ENCODE measurements at places on chromosomes 12 and 14.

DNA sequence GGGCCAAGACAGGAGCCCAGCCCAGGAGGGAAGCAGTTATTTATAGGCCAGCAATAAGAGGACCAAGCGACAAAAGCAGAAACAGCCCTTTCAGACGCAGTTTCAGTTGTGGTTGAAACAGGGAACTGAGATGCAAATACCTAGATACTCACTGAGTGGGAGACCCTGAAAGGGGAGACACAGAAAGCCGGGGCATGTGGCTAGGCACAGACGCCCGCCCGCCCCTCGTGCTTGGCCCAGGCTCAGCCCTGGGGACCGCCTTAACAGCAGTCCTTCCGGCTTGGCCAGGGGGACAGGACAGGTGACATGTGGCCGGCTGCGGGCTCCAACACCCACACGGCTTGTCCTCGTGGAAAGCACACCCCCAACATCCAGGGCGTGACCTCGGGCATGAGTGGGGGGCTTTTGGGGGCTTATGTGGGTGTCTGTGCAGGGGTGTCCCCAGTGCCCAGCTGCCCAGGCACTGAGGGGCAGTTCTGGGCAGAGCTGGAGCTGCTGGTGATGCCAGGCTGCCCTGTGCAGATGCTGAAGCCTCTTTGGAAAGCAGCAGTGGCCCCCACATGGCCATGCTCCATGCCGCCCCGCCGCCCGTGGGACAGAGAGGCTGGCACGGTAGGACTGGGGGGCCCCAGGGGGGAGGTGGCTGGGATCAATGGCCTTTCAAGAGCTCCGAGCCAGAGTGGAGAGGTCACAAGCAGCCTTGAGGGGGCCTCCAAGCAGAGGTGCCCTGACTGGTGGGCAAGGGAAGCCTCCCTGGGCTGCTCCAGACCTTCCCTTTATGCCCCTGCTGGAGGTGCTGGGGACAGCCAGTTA, 2.1 kb downstream of the PLD4 start:
- DNase-seq, result no peak

- DNase-seq, result no peak
These were observed 4.7 kb upstream of the COL2A1 start for GRCh38 chr12:48008950-48009349.

DNA sequence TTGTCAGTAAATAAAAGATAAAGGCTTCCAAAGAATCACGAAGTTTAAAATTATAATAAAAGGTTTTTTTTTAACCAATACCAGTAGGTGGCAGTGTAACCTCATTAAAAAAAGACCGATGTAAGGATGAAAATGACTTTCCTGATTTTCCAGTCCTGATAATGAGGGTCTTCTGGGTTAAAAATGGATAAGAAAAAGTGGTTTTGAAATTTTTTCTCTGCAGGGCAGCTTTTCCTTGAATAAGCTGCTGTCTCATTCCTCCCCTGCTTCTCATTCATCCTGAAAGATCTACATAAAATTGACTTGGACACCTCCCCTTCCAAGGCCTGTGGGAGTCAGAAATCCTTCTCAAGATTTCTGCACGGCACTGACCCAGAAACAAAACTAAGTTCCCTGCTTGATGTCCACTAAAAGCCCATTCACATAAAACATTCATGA, 58.9 kb upstream of the FBXO33 start:
- DNase-seq, result peak; percentile 8

DNA sequence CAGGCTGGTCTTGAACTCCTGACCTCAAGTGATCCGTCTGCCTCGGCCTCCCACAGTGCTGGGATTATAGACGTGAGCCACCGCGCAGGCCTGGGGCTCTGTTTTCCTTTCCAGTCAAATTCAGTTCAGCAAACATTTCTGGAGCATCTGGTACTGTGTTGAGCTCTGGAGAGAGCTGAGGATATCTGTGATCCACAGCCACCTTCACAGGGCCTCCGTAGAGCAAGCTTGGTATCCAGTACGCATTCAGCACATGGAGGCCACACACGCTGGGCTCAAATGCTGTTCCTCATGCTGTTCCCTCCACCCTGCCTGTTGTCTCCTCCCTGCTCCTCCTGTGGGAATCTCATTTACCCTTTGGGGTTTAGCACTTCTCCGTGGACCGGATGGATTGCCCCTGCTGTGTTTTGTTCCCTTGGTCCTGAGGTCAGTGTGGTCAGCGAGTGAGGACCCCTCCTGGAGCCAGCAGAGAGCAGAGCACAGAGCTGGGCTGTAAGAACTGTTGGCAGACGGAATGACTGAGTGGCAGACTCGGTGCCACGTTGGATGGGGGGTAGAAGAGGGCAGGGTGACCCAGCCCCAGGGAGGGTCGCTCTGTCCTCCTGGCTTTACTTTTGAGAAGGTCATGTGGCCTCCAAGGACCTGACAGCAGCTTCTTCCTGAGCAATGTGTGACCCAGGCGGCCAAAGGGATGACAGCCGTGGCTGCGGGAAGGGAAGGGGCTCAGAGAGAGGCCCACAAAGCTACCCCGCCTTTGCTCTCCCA, 891 bp downstream of the RPS6KL1 start:
- DNase-seq, result no peak

GRCh38 chr12:24560192-24560775, 388.6 kb downstream of the BCAT1 start:
- no peak for DNase-seq

DNA sequence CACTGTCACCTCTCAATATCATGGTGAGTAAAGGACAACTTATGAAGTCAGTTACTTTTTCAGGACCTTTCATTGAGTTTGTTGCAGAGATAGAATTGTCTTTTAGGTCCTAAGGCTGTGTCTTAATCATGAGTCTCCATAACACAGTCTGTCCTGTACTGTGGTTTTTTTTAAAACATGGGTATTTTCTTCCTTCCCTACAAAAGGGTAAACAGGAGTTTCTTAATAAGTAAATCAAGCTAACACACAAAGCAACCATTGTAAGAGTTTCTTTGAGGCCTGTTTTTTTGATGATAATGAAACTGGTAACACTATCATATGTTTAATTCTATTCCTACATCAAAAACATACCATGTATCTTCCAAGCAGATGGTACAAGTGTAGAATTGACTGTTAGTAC, 101.4 kb downstream of the PLEKHA5 start:
- no peak for DNase-seq

DNA sequence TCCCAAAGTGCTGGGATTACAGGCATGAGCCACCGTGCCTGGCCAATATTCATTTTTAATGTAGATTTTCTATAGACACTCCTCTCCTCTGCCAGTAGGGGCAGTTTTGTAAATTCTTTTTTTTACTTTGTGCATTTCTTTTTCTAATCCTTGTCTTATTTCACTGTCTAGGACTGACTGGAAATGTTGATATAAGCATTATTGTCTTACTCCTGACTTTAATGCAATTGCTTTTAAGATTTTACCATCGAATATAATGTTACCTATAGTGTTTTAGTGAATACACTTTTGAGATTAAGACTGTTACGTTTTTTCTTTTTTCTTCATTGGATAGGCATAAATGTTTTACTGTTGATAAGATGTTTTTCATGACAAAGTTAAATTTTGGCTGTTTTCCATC, 35.4 kb upstream of the EMP1 start:
- DNase-seq, result no peak

GRCh38 chr12:111443586-111443985, 37.9 kb downstream of the SH2B3 start:
- no peak for DNase-seq

- no peak for DNase-seq
These were observed 7.0 kb downstream of the MLF2 start for GRCh38 chr12:6745741-6746525.

- no peak for DNase-seq
These were observed 9.1 kb upstream of the RPAP3 start for GRCh38 chr12:47714826-47715386.

GRCh38 chr12:67758119-67758518, 109.6 kb downstream of the DYRK2 start:
- no peak for DNase-seq

GRCh38 chr12:109836916-109837315, 3.7 kb upstream of the TRPV4 start:
- no peak for DNase-seq

DNA sequence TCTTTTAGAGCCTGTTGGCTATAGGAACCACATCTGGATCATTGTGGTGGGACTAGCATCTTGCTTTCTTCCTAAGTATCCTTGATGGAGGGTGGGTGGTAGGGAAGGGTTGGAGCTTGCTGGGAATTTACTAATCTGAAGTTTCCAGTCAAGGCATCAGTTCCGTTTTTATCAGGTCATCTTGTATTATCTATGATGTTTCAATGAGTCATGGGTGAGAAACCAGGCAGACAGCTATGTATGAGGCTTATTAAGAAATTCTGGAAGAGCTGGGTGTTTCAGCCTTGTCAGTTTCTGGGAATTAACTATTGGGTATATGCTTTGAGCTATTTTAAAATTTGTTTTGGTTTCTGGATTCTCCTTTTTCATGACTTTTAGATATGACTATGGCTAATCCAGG, 11.3 kb downstream of the TSFM start:
- DNase-seq, result no peak

DNA sequence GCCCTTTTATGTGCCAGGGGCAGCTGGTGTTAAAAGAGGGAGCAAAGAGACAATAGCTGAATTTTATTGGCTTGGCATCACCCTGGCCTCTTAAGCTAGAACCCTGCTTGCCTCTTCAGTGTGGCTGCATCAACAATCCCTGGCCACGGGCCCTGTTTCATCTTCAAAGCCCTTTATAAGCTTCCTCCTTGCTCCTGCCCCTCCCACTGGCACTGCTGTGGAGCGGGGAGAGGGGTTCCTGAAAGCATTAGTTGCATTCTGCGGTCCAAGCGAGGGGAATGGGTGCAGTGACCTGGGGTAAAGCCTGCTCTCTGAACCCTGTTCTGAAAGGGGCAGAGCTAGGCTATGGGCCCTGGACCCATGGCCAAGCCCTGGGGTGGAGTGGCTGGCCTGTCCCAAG, 220 bp upstream of the KRT83 start:
- no peak for DNase-seq

- no peak for DNase-seq
These were observed 2.4 kb upstream of the KRT84 start for GRCh38 chr12:52387859-52388258.

DNA sequence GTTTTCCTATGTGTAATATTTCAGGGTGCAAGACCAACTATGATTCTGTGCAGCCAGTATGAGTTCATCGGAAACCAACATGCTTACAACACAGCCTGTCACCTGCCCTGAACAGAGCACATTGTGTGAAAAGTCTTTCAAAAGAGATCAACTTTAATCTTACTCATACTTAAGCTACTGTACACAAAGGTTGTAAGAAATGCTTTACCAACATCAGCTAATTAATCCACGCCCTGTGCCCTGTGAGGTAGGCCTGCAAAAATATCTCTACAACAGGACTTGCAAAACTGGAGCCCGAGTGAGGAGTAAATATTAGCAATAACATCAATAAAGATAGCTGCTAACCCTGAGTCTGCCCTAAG, 15.1 kb downstream of the APPL2 start:
- DNase-seq, result peak; percentile 87

GRCh38 chr12:132154941-132155770, 10.9 kb downstream of the NOC4L start:
- no peak for DNase-seq

DNA sequence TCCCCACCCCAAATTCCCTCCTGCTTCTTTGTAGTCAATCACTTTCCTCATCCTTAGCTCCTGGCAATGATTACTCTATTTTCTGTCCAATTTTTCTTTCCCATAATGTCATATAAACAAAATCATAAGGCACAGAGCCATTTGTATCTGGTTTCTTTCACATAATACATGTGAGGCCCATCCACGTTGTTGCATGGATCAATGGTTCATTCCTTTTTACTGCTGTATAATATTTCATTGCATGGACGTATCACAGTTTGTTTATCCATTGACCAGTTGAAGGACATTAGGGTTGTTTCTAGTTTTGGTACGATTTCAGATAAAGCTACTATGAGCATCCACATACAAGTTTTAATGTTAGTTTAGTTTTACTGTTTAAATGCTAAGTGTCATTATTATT, 13.7 kb upstream of the MED13L start:
- DNase-seq, result no peak

GRCh38 chr12:50317203-50317602, 33.9 kb upstream of the LIMA1 start:
- DNase-seq, result no peak

- no peak for DNase-seq
These were observed 318.8 kb upstream of the FKBP4 start for GRCh38 chr12:2475984-2476383.

DNA sequence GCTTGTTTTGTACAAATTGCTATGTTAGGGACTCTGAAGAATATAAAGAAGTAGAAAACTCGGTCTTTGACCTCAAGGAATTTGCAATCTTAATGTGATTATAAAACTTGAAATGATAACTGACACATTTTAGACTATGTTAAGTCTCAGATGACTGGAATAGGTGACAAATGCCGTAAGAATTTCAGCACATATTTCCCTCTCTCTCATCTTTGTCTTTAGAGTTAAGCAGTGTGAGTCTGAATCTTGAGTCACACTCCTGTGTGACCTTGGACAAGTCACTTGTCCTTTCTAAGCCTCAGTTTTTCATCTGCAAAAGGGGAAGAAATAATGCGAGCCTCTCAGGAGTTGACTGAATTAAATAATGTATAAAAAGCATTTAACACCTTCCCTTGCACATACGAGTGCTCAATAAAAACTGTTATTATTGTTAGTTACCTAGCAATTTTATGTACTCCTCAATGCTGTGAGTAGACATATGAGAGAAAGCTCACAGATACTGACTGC, 103.7 kb downstream of the DYRK2 start:
- DNase-seq, result no peak

DNA sequence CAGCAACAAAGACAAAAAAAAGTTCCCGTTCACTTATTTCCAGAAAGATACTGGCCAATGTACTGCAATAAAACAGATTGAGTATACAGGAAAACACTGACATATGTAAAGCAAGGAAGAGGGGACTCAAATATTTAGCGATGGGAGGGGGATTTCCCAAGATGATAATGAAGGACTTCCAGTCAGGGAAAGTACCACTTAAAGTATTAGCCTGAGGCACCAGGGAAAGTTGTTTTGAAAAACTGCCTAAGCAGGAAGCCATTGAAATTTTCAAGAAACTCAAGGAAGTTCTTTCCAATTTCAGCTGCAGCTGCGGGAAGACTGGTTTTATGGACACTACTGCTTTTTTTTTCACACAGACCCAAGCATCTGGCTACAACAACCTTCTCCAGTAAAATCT, 1007.4 kb upstream of the NOVA1 start:
- DNase-seq, result no peak

GRCh38 chr12:129467726-129468125, 436.1 kb downstream of the TMEM132D start:
- DNase-seq, result no peak

- DNase-seq, result no peak
These were observed 941 bp upstream of the PPP1CC start for GRCh38 chr12:110743571-110744093.

DNA sequence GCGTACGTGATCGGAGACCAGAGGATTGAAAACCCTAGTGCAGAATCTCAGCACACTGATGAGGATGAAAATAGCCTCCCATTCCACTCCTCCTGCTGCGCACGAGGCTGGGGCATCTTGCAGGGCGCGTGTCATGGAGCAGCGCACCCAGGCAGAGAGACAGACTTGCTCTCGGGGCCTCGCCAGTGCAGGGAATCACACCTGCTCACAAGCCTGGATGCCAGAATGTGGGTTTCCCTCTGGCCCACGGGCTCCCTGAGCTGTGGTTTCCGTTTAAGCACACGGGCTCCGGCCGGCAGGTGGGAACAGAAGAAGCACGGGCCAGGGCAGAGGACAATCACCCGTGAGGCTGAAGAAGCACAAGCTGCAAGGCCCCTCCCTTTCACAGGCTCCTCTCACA, 2.0 kb downstream of the FGF6 start:
- DNase-seq, result no peak

- DNase-seq, result no peak
These were observed 49.5 kb downstream of the FANCM start for GRCh38 chr14:45185100-45185814.
